CD4-positive, alpha-beta T cell (primary cell): ENCODE measurements at places on chromosomes 7 and 10. TPM values are rescaled to one million over a fixed set of nuclear protein-coding genes. Genes with fewer than 3 reads are reported as not detected.
A peak's percentile ranks its signal among the peaks of the same experiment; 100 is the strongest.

DNA sequence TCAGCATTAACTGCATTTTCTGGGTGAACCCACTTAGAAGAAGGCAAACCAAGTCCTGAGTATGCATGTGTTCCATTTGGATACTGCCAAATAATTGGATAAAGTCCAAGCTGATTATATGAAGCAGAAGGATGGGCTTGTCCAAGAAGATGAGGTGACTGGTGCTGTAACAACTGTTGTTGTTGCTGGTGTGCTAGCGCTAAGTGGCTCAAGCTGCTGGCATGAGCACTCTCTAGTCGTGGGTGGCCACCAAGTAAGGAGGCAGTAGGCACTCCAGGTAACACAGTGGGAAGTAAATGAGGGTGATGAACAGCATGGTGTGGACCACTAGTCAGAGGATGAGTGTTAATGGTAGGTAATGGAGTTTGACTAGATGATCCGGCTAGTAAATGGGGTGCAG, 80.4 kb downstream of the NRBF2 start:
- DNase-seq, result no peak

DNA sequence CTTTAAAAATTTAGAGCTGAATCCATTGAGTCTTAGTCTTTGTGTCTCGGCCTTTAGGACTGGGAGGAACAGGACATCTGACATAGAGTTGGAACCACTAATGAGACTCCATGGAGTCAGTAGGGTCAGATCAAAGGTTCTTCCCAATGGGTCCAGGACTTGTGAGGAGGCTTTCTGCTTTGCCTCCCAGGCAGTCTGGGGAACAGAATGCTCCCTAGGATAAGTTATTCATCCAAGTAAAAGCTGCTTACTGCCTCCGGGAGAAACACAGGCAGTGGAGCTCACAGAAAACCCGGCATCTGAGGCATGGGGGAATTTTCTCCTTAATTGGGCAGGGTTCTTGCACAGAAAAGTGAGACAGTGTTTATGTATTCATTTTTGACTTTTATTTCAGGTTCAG, 216.4 kb downstream of the SEC23IP start:
- no peak for DNase-seq

DNA sequence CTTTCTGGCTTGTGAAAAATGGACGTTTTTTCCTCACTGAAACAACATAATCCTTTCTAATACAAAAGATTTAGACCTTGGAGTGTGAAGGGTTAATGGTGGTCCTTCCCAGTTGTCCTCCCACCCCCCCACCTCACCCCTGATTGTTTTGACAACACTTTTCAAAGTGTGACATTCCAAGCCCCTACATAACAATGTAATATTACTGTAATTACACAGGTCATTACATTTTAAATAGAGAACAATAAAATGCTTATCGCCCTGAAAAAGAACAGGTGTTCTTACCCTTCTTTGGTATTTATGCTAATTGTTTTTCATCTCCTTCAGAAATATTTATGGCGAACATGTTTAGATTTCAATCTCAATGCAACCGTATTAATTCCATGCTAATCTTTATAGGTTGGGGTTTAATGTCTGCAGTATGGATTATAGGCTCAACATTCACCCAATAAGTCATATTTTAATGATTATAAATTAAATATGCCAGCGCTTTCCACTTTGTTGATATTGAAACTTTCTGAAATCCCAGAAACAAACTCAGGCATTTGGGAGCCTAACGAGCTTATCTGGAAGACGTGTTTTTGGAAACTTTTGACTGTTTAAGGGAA, 5.0 kb downstream of the TCF7L2 start:
- DNase-seq, result no peak

DNA sequence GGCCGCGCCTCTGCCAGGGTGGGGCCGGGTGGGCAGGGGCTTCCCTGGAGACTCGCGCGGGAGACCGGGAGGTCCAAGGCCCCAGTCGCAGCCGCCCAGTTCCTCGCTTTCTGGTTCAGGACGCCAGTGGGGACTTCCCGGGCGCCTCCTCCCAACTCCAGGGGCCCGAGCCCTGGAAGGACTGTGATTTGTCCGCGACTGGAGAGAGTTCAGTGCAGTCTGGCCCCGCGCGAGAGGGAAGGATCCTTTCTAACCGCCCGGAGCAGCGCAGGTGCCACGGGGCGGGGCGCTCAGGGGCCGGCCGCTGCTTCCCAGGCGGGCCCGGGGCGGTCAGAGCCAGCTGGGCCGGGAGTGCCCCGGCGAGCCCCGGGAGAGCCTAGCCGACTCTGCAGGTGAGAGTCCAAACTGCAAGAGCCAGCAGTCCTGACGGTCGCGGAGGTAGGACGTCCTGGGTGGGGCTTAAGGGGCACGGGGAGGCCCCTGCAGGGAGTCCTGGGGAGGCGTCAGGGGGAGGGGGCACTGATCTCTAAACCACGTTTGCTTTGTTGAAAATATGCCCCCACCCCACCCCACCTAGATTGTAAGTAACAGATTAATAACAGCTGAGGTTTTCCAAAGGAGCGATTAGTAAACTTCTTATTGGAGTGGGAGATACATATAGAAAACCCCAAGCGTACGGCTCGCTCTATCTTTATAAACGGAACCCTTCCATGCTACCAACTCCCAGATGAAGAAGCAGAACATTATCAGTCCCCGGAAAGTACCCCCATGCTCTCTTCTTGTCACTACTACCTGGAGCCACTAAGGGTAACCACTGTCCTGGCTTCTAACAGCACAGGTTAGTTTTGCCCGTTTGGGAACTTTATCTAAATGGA, 8.2 kb downstream of the NKX2-3 start:
- no peak for DNase-seq

Gene KCP
- total RNA-seq, result not detected

DNA sequence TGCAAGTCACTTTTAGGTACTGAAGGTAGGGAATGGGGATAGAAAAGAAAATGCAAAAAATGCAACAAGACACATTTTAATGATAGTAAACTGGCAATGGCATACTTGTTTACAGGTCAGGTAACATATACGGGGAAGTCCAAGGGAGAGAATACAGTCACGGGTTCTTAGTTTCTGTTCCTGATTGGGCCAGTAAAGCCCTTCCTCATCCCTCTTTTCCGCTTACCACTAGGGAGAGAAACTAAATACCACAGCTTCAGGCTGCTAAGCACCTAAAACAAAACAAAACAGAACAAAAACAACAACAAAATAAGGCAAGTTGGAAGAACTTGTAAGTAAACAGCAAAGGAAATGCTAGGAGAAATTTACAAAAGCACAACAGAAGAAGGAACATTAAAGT, 65.2 kb upstream of the OGDHL start:
- peak; percentile 4 for DNase-seq

Gene GHRHR
- not detected for total RNA-seq

GRCh38 chr7:111011520-111011919, 79.4 kb upstream of the LRRN3 start:
- DNase-seq, result no peak

DNA sequence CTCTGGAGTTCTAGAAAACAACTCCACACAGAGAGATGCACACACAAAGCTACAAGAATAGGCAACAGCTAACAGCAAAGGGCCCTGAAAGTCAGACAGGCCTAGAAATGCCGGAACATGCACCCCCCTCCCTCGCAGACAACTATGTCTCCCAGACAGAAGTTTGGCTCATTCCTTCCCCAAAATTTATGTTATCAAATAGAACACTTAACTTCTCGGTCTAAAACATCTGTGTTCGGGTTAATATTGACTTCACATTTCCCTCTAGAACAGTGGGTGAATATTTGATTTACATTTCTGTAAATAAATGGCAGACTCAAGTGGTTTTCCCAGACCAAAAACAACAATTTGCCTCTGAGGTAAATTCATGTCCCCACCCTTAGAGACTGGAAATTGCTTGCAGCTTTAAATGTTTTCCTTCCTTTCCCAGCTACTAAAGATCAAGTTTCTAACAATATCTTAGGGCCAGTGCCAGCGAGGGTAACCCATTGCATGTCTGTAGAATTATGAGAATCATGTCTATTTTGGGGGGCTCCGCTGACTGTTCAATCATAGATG, 92.5 kb upstream of the INHBA start:
- DNase-seq, result no peak

DNA sequence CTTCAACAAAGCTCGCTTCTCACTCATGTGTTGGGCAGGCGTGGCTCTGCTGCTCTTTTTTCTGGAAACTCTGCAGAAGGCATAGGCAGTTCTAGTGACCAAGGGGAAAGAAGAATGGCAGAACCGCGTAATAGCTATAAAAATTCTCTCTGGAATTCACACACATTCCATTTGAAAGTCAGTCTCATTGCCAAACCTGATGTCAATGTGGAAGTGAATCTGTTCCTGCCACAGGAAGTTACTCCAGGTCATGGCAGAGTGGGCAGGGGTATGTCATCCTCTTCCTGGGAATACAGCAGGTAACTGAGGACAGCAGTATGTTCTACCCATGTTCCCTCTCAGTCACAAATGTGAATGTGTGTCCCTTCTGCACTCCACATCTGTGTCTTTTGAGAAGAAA, 8.2 kb upstream of the PAXIP1 start:
- no peak for DNase-seq

DNA sequence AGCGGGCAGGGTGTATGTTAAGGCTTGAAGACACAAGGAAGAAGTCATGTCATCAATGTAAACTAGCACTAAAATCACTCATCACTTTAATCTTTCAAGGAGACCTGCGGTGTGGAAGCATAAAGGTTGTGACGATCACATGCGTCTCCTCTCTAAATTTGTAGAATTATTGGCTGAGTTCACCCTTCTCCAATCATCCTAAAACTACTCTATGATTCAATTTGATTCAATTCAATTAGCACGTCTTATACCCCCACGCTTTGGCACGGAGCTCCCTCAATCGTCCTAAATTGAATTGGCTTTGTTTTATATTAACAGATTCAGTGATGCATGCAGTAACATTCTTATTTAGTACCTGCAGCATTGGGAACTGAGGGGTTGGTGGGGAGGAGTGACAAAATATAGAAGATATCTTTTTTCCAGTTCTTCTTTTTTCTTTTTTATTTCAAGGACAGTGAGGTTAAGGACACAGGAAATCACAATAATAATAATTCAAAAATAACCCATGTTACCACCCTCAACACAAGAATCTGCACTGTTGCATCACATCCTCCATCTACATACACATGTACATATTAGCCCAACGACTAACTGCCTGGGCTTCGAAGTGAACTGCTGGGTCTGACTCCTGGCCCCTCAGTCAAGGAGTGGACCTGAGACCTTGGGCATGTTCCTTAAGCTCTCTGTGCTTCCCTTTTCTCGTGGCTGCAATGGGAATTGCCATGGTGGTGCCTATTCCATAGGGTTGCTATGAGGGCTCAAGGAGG, 86.5 kb downstream of the LSM5 start:
- no peak for DNase-seq

DNA sequence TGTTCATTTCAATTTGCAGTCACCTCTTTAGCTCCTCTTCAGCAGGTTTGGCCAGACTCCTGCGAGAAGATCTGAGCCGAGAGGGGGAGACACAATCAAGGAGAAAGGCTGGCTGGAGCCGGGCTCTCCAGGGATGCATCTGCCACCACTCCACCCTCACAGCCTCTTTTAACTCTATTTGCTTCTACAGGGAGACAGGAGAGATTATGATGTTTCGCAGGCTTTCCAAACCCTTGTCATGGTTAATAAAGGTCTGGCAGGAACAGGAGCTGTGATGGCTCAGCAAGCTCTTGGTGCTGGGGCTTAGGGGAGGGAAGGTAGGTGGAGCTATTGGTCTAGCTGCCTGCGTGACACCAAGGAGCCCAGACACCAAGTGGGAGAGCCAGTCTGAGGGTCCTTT, 448.1 kb upstream of the PODXL start:
- no peak for DNase-seq

DNA sequence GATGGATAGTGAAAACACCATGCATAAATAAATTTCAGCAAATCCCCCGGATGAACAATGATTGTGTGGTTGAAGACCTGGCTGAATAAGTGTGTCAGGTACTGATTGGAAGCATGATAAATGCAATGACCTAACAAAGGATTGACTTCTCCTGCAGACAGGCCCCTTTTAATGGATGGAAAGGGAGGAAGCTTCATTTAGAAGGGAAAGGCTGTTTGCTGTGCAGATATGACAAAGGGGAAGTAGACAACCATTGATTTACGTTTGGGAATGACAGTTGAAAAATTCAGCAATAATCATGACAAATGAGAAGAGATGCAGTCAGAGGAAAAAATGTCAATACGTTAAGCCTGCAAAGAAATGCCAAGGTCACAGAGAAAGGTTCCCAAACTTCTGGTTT, 503.8 kb downstream of the LRMDA start:
- DNase-seq, result no peak

- no peak for DNase-seq
Measured at GRCh38 chr7:53426145-53426750, 390.8 kb downstream of the POM121L12 start.

DNA sequence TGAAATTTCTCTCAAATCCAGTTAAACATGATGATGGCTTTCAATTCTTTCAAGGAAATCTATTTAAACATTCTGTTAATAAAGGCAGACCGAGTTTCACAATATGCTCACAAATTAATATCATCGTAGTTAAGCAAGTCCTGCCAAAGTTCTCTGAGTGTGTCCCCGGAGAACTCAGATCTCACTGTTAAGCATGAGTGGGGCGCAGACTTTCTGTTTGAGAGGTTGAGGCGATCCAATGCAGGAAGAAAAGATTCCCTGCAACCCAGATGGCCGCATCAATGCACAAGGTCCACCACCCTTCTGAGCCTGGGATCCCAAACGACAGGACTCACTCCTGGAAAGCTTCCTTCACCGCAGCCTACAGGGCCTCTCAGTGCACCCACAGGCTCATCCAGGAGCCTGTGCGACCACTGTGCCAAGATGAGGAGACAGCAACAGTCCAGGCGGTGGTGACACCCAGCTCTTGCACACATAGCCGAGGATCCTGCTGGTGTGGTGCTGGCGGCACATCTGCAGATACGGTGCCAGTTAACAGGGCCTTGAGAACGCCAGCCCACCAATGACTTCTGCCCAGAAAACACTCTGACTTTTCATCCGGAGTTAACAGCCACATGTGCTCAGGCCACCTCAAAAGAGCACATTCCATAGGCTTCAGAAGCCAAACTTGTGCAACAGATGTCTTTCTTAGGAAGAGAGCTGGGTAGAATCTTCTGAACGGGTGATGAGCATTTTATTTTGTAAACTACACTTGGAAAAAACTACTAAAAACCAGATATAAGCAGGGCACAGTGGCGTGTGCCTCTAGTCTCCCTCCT, 102.1 kb downstream of the ZRANB1 start:
- DNase-seq, result no peak

Gene FAM241B
- 17.5 TPM for total RNA-seq

DNA sequence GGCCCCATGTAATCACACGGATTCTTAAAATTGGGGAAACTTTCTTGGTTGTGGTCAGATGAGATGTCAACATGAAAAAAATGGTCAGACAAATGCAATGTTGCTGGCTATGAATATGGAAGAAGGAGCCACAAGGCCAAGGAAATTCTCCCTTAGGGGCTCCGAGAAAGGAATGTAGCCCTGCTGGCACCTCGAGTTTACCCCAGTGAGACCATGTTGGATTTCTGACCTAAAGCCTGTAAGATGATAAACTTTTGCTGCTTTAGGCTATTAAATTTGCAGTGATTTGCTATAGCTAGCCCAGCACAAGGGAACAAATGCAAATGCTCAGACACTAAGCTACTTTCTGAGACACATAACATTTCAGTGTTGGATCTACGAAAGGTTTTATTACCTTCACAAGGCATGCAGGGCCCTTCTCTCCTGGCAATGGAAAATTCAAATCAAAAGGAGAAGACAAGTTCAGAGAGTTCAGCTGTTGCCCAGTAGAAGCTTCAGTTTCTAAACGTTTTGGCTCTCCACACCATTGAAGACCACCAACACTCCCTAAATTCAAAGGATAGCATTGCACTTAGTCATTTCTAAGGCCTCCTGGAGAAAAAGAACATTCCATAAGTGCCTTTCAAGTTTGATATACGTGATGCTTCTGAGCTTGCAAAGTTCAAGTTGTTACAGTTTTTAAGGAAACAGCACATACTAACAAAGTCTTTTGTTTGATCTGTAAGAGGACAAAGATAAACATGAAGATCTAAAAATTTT, 23.4 kb downstream of the MCMBP start:
- no peak for DNase-seq

Gene NUPR2
- not detected for total RNA-seq
